ENCODE measurements at places on chromosomes 2 and 18.

GRCh38 chr2:162732946-162733698, 105.4 kb downstream of the KCNH7 start:
- DNase-seq = no peak

GRCh38 chr2:152054593-152054992, 44.3 kb downstream of the CACNB4 start:
- DNase-seq = no peak

DNA sequence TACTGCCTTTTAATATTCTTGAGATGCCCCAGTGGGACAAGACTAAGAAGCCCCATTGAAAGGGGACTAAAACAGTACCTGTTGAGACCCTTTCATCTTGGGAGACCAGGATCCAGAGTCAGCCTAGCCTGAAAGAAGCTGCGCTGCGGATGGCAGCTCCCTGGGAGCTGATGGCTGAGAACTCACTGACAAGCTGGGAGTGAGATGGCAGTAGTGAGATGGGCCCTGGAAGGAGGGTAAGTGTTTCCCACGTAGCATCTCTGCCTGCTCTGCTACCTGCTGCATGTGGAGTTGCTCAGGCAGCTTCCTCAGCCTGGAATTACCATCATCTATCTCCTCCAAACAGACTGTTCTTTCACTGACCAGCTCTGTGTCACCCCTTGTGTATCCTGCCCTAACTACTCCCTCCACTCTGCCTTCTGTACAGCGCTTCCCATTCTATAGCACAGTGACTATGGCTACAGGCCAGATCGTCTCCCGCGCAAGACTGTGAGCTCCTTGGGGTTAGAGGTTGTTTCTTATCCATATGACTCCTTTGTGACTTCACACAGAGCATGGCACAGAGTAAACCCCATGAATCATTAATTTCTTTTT, 330.4 kb downstream of the NBAS start:
- DNase-seq = no peak

DNA sequence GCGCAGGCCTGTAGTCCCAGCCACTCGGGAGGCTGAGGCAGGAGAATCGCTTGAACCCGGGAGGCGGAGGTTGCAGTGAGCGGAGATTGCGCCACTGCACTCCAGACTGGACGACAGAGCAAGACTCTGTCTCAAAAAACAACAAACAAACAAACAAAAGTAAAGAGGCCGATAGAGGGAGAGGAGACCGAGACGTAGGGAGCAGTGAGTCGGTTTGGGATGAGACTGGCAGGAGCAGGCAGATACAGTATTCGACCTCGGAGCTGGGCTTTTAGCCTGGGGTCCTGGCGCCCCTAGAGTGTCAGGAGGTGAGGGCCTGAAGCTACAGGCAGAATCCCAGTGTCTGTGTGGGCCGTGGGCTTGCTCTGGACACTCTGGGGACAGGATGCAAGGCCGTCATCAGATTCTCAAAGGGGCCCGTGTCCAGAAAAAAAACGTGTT, 51.2 kb downstream of the SLC4A1AP start:
- DNase-seq = no peak

DNA sequence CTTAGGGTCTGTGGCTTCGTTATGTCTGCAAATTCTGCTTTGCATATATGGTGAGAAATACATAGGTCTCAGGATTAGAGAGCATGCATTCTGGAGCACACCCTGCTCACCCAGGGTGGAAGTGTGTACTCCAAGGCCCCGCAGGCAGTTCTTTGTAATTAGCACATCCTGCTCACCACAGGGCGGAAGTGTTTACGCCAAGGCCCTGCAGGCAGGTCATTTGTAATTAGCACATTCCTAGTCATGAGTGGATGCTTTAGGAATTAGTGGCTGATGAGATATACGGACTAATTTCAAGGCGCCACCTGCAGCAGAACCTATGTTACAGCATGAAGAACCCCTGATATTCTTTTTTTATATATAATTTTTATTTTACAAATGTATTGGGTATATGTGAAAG, 4.2 kb downstream of the ALLC start:
- DNase-seq = no peak

- no peak for DNase-seq
Observed at GRCh38 chr2:38720613-38721241, 30.4 kb downstream of the SRSF7 start.
